ENCODE measurements at places on chromosomes 3 and 15.
A peak's percentile ranks its signal among the peaks of the same experiment; 100 is the strongest.

DNA sequence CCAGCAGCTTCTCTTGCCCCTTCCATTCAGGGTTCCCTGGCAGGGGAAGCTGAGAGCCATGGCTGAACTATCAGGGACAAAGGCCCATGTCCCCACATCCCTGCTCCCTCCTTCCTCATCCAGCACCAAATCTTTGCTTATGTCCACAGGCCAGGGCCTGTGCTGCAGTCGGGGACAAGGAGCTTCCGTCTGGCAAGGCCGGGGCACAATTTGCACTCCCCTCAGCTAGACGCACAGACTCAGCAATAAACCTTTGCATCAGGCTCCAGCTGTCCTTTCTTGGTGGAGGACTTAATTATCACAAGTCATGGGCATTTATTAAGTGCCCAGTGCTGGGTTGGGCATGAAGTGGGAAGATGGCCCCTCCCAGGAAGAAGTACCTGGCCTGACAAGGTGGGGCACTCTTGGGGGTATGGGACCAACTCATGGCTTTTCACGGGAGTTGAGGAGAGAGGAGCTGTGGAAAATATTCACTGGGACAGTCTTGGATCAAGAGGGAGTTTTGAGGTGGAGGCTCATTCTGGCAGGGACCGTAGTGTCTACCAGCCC, 4.9 kb downstream of the GNAT1 start:
- DNase-seq = peak; percentile 7

GRCh38 chr3:182862159-182862860, 69.0 kb downstream of the ATP11B start:
- no peak for DNase-seq

- DNase-seq = peak; percentile 73
Measured at GRCh38 chr15:29870495-29871151, 48.4 kb upstream of the TJP1 start.

DNA sequence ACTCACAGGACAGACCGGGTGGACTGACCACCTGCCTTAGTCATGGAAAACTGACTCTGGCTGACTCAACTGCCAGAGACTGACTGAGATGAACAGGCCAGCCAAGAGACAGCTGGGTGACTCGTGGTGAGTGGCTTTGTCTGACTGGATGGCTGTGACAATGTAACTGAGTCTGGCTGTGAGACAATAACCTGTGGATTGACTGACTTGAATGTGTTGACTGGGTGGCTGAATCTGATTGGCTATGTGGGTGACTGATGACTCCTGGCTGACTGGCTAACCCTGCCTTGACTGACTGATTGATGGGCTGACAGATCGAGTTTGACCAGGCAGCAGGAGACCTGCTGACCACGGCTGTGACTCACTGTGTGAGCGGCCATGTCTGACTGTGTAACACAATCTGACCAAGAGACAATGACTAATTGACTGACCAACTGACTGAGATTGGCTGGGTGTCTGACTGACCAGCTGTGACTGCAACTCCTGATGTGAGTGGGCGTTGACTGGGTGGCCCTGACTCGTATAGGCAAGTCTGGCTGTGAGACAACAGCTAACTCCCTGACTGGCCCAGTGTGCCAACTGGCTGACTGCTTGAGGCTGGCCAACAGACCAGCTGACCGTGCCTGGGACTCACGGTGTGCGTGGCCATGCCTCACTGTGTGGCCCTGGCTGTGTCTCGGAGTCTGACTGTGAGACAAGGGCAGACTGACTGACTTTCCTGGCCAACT, 509.1 kb downstream of the SHQ1 start:
- DNase-seq = no peak

- peak; percentile 60 for DNase-seq
Measured at GRCh38 chr15:51075364-51075763, 19.3 kb downstream of the TNFAIP8L3 start.

DNA sequence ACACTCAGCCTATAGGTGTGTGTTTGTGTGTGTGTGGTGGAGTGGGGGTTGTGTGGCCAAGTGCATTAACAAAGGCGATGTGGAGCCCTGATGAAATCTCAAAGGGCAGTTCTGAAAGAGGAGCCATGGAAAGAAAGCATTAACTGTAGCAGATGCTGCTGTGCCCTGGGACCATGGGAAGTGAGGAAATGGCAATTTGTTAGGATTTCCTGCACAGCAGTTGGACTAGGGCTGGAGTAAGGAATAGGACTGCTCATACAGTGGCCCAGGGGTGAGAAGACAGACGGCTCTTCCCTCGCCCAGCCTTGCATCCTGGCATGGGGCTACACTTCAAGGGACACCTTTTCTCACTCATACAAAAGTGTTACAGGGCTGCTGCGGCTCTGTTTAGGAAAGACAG, 12.3 kb upstream of the ZBTB38 start:
- no peak for DNase-seq

GRCh38 chr3:53719796-53720195, 126.4 kb downstream of the CHDH start:
- no peak for DNase-seq

GRCh38 chr3:194277104-194277785, 73.9 kb downstream of the CPN2 start:
- peak; percentile 83 for DNase-seq

GRCh38 chr3:10766049-10766705, 49.9 kb upstream of the SLC6A11 start:
- DNase-seq = no peak

DNA sequence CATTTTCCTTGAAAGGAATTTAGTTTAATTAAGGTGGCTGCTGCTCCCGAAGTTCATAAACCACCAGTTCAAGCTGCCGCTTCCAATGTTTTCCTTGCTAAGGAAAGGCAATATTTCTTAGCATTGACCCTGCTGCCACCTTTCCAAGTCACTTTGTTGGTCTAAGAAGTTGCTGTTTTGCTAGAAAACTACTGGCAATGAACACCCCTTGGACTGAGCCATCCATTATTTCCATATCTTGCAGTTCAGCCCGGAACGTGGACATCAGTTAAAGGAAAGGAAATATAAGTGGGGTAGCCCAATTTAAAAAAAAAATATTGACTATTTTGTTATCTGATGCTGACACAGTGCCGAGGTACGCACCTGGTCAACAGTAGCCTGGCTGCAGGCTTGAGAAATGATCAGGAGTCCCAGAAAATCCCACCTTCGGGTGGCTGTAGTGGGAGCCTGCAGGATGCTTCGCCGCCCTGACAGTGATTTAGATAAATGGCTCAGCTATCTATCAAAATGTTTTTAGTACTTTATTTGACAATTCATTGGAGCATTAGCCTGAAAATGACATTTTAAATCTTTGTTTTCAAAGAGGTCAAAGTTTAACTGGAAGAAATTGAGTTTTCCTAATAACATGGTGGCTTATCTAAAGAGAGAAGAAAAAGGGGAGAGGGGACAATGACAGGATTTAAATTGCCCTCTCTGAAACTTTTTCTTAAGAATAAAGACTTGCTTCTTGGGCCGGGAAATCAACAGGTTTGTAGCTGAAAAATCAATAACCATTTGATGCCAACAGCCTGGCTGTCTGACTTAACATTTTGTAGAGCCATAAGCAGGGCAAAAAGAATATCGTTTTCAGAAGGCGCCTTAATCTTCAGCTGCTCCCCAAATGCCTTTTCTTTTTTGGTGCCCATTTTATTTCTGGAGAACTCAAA, 1.6 kb downstream of the RARB start:
- no peak for DNase-seq

DNA sequence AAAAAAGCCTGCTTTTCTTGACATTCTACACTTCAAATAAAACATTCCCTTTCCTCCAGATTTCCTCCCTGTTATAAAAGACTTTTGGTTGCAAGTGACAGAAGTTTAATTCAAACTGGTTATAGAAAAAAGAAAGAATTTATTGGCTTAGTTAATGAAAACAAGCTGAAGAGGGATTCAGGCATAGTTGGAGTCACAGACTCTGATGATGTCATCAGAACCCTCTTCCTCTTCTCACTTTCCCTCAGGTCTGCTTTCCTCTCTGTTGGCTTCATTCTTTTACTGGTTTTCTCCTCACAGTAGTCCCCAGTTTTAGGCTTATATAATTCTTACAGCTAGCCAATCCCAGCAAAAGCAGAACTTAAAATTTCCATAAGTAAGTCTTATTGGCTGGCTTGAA, 32.0 kb upstream of the MBNL1 start:
- no peak for DNase-seq

DNA sequence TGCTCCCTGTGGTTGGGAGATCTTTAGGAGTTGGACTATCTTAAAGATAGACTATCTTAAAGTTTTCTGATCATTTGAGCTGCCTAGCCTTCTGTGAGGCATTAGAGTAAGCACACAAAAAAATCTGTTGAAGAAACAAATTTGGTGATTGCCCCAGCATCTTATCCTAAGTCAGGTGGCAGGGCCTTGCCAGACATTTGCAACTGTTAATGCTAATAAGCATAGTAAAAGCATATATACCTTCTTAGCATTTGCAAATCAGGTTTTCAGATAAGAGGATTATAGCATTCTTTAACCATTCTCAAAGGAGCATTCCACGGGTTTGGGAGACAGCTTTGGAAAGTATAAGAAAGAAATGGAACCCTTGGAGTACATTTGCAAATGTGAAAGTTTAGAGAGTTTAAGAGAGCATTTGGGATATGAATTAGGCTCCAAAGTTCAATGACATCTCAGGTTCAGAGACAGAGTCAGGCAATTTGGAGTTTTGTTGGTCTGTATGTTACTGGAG, 61.0 kb downstream of the SEMA6D start:
- no peak for DNase-seq

- DNase-seq = no peak
Measured at GRCh38 chr3:6110451-6110850, 750.5 kb upstream of the GRM7 start.

- DNase-seq = no peak
Measured at GRCh38 chr3:19485267-19485666, 337.0 kb downstream of the KCNH8 start.

DNA sequence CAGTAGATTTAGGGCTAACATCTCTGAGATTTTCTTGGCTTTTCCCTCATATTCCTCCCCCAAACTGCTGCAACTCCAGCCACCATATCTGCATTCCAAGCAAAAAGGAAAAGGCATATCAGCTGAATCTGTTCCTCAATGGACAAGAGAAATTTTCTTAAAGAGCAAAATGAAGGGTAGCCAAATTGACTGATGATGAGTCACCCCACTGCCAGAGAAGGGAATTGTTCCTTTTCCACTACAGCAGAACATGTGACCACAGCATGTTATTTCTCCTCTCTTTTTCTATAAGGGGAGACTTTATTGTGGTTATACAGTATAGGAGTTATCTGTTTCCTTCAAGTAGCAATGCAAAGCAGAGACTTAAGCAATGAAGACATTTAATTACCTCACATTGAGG, 172.5 kb downstream of the MTHFS start:
- no peak for DNase-seq

DNA sequence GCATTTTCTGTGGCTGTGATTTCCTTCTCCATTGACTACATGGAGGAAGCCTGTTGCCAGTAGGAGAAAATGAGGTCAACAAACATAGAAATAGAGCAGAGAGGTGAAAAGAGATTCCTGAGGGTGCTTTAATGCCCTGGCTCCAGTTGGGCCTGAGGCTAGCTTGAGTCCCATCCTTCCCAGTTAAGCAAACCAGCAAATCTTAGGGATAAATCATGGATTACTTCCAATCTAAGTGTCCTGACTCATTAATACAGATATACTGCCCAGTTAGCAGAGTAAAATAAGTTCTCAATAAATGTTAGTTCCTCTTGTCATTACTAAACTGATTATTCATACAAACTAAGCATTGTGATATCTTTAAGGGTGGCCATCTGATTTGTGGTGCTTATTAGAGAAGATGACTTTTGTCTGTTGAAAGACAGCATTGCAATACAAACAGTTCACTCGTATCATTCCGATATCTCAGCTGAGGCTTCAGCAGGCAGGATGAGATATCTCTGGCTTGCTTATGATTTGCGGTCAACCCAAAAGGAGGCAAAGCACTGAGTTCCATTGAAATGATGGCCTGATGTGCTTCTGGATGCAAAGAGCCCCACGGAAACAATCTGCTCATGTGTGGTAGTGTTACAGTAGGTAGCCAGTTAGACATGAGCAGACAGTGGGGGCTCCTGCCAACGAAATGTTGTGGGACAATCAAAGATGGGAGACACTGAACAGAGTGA, 6.6 kb upstream of the STARD5 start:
- no peak for DNase-seq

GRCh38 chr3:50323614-50324199, 1.2 kb upstream of the HYAL2 start:
- DNase-seq = peak; percentile 87

GRCh38 chr3:28777806-28778475, 429.3 kb upstream of the AZI2 start:
- peak; percentile 27 for DNase-seq

DNA sequence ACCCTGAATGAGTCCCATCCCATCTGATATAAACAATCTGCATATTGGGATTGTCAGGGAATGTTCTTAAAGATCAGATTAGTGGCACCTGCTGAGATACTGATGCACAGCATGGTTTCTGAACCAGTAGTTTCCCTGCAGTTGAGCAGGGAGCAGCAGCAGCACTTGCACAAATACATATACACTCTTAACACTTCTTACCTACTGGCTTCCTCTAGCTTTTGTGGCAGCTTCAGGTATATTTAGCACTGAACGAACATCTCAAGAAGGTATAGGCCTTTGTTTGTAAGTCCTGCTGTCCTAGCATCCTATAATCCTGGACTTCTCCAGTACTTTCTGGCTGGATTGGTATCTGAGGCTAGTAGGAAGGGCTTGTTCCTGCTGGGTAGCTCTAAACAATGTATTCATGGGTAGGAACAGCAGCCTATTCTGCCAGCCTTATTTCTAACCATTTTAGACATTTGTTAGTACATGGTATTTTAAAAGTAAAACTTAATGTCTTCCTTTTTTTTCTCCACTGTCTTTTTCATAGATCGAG, 4.5 kb downstream of the B2M start:
- DNase-seq = no peak

- peak; percentile 73 for DNase-seq
Measured at GRCh38 chr15:83837945-83838571, 184.1 kb downstream of the ADAMTSL3 start.

GRCh38 chr3:17505856-17506255, 236.6 kb downstream of the TBC1D5 start:
- DNase-seq = no peak

DNA sequence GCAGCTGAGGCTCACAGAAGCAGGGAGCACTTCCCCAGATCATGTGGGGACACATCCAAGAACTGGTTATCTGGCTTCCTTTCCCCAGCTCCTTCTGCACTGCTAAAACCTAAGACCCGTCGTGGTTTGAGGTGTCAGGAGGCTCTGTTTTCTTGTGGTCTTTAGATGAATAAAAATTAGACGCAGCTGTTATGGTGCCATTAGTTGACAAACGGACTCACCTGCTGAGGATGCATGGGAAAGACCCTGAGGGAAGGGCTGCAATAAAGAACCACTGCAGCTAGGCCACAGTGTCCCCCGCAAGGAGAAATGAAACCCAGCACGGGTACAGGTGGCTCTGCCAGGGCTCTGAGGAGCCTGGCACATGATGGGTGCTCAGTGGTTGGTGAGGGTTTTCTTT, 99.4 kb downstream of the IQSEC1 start:
- peak; percentile 10 for DNase-seq

GRCh38 chr15:26477044-26477443, 295.8 kb downstream of the GABRB3 start:
- DNase-seq = no peak

DNA sequence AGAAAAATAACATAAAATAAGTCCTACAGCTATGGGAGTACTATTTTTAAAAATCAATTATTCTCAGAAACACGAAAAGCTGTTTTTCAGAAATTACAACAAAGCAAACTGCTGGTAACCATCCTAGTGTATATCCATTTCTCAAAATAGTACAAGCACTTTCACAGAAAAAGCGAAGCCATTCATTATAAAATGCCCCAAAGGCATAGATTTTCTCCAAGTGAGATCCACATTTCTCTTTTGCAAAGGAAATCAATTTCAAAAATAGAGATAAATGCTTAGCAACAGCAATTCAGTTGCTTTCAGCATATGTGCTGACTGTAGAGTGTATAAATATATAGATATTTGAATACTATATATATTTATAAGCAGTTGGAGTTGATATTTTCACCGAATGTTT, 1266.3 kb downstream of the SI start:
- no peak for DNase-seq

Measured in right cardiac atrium (tissue), 5 donors.